HS-27A (cell line): ENCODE measurements at places on chromosomes 3 and 15.

- DNase-seq, result no peak
Observed at GRCh38 chr3:151772825-151773480, 39.2 kb downstream of the AADACL2 start.

DNA sequence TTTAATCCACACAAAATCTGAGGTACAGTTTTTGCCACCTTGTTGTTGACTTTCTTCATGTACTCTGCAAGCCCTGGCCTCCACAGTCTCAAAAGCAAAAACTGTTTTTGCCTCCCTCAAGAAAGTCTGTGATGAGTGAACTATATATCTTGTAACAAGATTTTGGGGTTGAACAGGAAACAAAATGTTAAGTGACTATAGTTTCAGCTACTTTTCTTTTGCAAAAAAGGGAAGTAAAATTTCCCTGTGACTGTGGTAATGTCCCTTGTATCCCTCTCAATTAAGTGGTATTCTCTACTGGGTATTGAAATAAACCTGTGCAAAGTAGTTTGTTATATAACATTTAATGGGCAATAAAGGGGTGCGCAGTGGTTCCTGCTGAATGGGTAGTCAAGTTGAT, 21.3 kb upstream of the SCAANT1 start:
- no peak for DNase-seq

GRCh38 chr15:81256916-81257315, 60.2 kb downstream of the IL16 start:
- DNase-seq, result peak; percentile 27

- DNase-seq, result no peak
Observed at GRCh38 chr3:48208076-48208475, 15.2 kb upstream of the CAMP start.

- DNase-seq, result no peak
Observed at GRCh38 chr3:15288331-15289035, 43.9 kb downstream of the SH3BP5 start.

DNA sequence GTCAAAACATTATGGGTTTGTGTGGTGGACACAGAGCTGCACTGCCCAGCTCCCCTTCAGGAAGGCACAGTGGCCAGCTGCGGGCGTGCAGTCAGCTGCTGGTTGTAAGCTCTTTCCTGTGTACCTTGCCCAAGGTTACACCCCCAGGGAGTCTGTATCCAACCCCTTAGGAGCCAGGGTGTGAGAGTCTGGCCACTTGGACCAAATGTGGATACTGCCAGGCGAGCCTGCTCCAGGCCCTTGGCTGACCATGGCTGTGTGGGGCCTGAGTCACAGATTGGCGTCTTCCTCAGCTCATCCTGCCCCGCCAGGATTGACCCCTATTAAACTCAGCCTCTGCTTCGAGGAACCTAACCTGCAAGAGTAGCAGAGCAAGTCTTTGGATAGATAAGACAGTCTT, 56.9 kb downstream of the ABHD5 start:
- DNase-seq, result no peak

DNA sequence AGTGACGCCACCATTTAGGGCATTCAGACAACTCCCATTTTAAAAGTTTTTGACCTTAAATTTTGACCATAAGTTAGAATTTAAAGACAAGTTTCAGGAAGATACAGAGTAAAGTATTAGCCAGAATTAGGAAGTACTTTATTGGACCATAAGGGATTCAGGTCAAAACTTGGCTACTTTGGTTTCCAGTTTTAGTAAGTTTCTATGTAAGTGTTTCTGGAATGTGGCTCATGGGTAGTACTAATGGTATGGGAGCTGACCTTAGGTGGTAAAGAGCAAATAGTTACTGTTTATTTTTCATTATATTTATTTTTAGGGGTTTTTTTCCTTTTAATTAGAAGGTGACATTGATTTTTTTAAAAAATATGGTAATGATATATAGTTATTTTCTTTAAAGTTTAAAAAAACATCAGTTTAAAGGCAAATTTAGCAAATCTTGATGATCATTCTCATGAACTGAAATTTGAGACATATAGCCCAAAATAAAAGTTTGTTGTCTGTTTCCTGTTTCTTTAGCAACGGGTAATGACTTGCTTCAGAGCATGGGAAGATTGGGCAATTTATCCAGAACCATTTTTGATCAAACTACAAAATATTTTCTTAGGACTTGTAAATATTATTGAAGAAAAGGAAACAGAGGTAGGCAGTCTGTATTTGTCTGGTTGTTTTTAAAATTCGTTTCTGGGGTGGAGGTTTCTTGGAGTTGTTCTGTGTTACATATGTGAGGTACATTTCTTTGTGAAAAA, 34.3 kb downstream of the U2SURP start:
- no peak for DNase-seq

- DNase-seq, result no peak
Observed at GRCh38 chr3:128199110-128199509, 45.8 kb downstream of the EEFSEC start.

DNA sequence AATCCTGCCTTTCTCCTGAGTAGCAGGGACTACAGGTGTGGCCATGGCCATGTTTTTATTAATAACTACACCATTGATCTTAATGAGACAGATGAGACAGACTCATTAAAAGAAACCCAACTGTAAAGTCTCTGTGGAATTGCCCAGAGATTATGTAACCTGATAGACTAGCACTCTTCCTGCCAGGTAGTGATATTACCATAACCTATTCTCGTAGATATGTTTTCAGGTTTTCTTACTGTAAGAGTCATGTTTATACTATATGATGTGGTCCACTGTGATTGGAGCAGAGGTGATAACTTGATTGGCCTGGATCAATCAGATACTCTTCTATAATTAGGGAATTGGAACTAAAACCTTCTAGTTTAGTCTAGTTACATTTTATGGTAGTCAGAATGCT, 93.7 kb downstream of the NFKBIZ start:
- DNase-seq, result no peak

DNA sequence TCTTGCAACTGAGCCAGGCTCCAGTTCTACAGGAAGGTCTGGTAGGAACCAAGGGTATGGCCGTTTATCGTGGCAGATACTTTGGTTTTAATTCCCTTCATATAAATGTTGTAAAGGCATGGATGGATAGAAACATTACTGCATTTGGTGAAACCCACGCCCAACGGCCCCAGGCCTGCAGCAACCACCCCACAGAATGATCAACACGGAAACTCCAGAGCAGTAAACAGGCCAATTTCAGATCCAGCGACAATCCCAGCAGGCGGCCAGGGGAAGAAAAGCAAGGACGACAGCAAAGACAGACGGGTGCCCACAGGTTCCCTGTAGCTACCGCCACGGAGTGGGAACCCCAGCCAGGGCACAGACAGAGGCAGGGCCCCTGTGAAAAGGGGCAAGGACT, 32.6 kb upstream of the PCSK6 start:
- DNase-seq, result no peak

- DNase-seq, result no peak
Observed at GRCh38 chr3:3027976-3028567, 82.1 kb downstream of the IL5RA start.

- no peak for DNase-seq
Observed at GRCh38 chr3:182521339-182521738, 272.0 kb upstream of the ATP11B start.

DNA sequence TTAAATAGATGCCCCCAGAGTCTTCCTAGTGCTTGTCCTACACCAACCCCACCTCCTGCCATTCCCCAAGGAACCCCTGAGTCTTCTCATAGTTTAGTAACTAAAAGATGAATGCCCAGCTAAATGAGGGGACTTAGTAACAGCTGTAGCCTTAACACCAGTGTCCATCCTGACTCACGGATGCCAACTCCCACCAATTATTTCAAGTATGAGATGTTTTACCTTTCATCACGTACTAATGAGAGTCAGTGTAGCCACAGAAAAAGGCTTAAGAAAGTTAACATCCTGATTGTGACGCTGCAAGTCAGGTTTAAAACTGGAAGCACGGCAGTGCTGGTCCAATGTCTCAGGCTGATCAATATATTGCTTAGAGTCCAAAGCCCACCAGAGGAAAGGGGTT, 109.9 kb downstream of the FMN1 start:
- DNase-seq, result no peak

GRCh38 chr3:127867986-127868385, 45.7 kb upstream of the MGLL start:
- DNase-seq, result no peak

DNA sequence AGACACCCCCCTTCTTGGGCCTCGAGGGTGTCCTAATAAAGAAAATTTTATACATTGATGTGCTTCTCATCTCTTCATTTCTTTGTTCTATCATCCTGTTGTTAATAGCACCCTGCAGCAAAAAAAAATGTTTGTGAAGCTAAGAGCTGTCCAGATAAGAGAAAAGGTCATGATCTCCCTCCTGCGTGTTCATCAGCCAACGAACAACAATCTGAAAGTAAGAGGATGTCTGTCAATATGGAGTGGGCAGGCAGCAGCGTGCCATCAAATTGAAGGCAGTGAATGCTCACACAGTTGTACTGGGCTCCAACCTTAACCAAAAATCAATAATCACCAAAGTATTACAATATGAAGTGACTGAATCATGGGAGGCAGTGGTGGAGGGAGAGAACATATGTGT, 418.6 kb upstream of the ONECUT1 start:
- no peak for DNase-seq

- no peak for DNase-seq
Observed at GRCh38 chr3:126116526-126116925, 32.6 kb upstream of the SLC41A3 start.

- DNase-seq, result no peak
Observed at GRCh38 chr3:125005676-125006075, 50.1 kb downstream of the HEG1 start.

GRCh38 chr15:67955252-67955651, 98.9 kb upstream of the PIAS1 start:
- DNase-seq, result no peak

DNA sequence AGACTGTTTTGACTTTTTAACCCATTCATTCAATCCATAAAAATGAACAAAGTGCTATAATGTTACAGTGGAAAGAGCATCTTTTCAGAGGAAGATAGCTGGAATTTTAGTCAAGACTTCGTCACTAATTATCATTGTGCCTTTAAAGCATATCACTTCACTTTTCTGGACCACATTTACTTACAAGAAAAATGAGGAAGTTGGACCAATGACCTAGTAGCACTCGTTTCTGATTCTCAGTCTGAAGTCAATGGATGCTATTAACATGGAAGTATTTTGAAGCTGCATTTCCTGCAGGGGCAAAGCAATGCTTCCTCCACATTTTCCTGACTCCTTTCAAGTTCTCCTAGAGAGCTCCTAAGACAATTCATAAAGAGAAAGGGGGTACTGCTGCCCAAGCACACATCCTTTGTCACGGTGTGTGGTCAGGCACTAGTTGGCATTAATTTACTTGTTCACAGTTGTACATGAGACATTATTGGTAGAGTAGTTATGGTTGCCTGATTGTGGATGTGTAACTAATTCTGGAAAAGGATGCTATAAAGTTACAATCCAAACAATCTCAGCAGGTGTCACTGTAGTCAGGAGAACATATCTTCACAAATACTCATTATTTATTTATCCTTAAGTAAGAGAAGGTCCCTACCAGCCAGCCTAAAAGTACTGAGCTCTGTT, 1049.1 kb downstream of the FHIT start:
- no peak for DNase-seq

DNA sequence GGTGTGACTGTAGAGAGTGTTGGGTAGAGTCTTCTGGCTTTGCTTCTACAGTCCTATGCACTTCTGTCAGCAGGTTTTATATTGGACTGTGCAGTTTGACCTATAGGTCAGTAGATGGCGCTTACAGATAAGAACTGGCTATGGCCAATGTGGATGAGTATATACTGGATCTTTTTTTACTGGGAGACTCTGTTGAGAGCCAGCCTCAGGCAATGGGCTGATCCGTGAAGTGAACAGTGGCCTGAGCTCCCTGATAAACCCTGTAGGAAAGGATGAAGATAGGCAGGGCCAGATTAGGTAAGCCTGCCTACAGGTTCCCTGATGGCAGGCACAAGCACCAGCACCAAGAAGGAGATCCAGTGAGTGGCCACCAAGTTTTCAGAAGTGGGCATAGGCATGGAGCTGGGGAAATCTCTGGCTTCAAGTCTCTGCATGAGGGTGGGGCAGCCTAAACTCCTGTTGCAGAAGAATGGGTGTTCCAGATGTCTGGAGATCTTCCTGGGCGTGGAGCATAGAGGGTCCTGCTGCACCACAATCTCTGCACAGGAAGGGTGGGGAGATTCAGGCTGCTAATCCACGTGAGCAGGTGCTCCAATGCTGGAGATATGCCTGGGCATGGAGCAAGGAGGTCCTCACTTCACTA, 326.0 kb upstream of the SGO1 start:
- peak; percentile 72 for DNase-seq

- no peak for DNase-seq
Observed at GRCh38 chr3:56980243-56980642, 80.2 kb upstream of the SPATA12 start.

- DNase-seq, result no peak
Observed at GRCh38 chr3:149152420-149152819, 23.0 kb downstream of the HPS3 start.

GRCh38 chr3:151446002-151446340, 14.9 kb downstream of the IGSF10 start:
- DNase-seq, result no peak

GRCh38 chr3:20280257-20280656, 94.3 kb upstream of the SGO1 start:
- DNase-seq, result no peak

DNA sequence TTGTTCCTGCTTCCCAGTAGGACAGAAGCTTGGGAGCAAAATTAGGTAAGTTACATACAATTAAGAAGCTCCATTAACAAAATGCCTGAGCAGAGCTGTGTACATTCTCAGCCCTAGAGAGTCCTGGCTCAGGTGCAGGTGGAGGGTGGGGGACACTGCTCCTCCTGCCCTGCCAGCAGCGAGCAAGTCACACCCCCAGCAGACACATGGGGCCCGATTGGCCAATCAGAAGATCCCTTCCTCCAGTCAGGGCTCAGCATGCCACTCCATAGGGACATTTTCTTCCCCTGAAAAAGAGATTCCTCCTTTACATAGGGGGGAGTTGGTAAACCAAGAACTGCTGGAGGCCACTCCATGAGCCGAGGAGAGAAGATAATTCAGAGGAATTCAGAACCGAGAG, 62.1 kb downstream of the PLXNA1 start:
- no peak for DNase-seq

- DNase-seq, result no peak
Observed at GRCh38 chr15:31360158-31360561, 33.5 kb downstream of the KLF13 start.

- no peak for DNase-seq
Observed at GRCh38 chr3:81909796-81910195, 148.4 kb upstream of the GBE1 start.

- no peak for DNase-seq
Observed at GRCh38 chr3:14562121-14562890, 22.2 kb upstream of the GRIP2 start.

GRCh38 chr3:129943020-129943419, 31.5 kb upstream of the TRH start:
- DNase-seq, result no peak

DNA sequence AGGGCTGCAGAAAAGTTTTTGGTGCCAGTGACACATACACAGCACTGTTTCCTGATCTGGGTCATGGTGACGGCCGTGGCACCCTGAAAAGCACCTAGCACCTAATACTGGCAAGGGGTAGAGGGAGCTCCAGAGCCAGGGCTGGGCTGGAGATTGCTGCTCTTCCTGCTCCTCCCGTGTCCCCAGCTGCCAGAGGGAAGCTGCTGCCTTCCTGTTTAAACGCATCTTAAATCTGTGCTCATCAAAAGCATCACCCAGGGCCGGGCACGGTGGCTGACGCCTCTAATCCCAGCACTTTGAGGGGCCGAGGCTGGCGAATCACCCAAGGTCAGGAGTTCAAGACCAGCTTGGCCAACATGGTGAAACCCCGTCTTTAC, 156.7 kb upstream of the MEF2A start:
- no peak for DNase-seq
